ENCODE measurements at places on chromosomes 1 and 21. TPM values are rescaled to one million over a fixed set of nuclear protein-coding genes. Genes with fewer than 3 reads are reported as not detected.

The HMGCL gene
- 52.0 TPM for total RNA-seq

The OXCT2 gene
- total RNA-seq = 1.7 TPM

The BMP8B gene
- not detected for total RNA-seq

The USP48 gene
- 38.6 TPM for total RNA-seq

The CRYAA gene
- not detected for total RNA-seq

The PAQR6 gene
- 0.28 TPM for total RNA-seq

The HCRTR1 gene
- not detected for total RNA-seq

The LRRC40 gene
- total RNA-seq = 13.4 TPM

The SLC30A2 gene
- total RNA-seq = not detected

All from smooth muscle cell of bladder (primary cell).